CD4-positive, alpha-beta T cell treated with Interleukin-4 for 4 hours (primary cell): ENCODE measurements at places on chromosomes 13 and 19.

DNA sequence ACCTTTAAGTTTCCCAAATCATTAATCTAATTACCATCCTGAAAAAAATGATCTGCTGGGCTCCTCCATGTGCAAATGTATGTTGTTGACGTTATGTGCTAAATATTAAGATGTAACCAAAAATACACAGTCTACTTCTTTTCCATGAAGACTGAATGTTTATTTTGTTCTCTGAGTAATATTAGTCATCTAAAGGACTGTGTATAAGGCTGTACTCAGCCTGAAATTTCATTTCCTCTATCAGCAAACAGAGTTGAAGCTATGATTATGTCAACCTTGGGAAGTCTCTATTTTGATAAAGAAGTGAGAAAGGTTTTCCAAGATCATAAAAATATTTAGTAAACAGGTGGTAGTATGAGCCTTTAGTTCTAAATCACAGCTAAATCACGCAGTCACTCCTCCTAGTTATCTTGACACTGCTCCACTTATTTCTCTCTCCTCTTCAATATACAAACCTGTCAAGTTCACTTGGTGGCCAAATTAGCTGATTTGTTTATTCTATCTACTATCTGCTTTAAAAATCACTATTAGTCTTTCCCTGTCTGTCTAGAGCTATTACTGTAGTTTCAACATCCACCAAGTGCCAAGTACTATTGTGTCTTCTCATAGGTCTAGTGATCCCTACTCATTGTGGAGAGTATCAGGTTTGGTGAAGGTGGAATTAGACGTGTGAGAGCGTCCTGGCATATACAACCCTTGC is 211.7 kb upstream of the STARD13 start:
- DNase-seq, result no peak

DNA sequence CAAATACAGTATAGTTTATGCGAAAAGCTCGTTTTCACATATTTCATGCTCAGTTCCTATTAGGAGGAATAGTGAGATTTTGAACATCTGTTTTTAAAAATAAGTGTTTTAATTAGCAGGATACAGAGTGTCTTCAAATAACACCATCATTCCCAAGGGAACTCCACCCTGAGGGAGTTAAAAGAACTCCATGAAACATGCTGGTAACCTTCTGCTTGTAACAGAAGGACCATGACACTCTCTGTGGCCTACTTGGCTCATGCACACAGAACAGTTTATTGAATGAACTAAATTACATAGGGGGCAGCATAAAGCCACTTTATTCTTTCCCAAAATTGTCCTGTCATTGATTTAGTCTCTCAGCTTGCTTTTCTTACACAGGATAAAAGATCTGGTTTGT is 809.5 kb upstream of the SLITRK6 start:
- no peak for DNase-seq

GRCh38 chr19:16645140-16645539 is 14.8 kb downstream of the SMIM7 start:
- DNase-seq, result no peak

GRCh38 chr13:70959035-70959775 is 851.0 kb upstream of the KLHL1 start:
- no peak for DNase-seq

DNA sequence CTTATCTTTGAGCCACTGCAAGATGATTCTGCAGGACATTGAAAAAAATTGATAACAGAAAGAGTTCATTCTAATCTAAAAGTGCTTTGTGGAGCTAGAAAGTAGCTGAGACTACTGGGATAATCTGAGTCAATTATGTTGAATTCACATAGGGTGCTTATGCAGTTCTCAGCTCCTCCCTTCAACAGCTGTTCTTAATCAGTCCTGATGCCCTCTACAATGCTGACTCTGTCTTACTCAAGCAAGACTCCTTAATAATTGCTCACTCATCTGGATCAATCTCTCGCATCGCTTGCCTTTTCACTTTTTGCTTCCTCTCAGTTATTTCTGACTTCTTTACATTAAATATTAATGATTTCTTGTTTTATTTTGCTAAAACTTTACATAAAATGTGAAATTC is 182.1 kb downstream of the PCDH17 start:
- no peak for DNase-seq

DNA sequence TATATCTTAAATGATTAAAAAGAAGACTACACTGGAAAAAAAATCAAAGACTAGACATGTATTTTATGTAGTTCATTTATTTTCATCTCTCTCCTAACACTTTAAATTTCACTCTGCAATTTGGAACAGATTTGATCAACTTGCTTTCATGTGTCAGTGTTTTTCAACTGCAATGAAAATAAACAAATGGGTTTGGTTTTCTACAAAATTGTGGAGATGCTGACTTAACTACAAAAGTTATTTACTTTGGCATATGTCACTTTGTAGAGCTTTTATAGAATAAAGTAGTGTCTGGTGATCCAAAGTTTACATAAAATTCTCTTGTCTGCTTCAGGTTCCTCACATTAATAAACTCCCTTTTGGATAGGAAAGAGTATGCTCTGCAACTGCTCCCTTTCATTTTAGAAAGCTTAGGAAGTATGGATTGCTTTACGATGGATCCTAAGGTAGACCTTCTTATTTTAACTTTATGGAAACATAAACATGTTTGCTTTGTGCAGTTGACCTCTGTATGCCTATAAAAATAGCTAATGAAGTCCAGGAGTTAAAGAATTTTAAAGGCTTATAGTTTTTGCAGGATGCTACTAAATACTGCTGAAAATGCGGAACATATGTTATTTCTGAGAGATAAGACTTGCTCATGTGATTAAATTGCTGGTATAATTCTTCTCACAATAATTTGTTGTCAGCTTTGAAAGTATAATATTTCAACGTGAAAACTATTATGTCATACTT is 815.9 kb downstream of the PCDH9 start:
- no peak for DNase-seq

DNA sequence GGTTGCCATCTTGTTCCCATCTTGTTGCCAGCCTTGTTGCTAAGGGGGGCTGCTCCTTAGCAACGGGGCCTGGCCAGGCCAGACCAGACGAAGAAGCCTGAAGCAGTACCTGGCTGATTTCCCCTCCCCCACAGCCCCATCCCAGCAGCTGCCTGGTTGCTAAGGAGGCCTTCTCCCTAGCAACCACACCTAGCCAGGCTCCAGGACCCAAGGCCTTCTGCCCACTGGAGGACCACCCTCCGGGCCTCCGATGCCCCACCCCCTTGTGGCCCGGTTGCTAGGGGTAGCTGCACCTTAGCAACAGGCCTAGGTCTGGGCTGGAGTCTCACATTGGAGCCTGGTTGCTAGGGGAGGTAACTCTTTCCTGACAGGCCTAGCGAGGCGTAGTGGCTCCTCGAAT is 3.9 kb downstream of the PRRG2 start:
- no peak for DNase-seq

DNA sequence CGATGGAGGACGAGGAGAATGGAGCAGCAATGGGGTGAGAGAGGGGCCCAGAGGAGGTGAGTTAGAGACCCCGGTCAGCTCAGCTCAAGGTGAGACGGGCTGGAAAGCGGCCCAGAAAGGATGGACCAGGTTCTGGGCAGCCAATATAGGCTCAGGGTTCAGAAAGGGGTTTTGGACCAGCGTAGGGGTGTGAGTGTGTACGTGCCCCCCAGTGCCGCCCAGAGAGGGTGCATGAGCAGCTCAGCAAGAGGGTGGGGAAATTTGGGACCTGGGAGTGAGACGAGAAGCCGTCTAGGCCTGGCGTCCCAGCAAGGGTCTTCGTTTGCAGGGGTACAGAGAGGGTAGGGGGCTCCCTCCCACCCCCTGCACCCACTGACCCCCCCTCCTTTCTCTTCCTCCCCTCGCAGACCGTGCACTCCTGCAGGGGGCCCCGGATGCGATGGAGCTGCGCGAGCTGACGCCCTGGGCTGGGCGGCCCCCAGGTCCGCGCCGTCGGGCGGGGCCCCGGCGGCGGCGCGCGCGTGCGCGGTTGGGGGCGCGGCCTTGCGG is 12.1 kb downstream of the FUT6 start:
- no peak for DNase-seq

DNA sequence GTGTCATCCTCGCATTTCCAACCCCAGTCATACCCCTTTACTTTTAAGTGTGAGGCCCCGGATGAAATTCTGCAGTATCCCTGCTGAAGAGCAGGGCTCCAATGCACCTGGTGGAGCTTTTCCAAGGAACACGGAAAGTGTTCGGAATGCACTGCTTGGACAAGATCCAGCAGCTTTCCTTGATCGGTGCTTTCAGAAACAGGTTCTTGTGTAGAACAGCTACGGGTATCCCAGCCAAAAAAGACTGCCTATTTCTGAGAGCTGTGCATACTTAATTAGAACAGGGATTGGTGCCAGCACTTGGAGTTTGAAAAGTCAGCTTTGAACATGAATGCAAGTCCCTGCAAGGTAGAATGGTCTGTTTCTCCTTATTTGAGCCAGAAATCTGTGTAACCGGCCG is 87.2 kb upstream of the C1QTNF9B start:
- no peak for DNase-seq

DNA sequence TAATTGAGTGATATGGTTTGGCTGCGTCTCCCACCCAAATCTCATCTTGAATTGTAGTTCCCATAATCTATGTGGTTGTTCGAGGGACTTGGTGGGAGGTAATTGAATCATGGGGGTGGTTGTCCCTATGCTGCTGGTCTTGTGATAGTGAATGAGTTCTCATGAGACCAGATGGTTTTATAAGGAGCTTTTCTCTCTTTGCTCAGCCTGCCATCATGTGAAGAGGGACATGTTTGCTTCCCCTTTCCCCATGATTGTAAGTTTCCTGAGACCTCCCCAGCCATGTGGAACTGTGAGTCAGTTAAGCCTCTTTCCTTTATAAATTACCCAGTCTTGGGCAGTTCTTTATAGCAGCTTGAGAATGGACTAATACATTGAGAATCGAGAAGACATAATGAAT is 480.1 kb downstream of the GPC5 start:
- DNase-seq, result no peak

- no peak for DNase-seq
Observed at GRCh38 chr13:45206340-45206739, 5.5 kb upstream of the KCTD4 start.

DNA sequence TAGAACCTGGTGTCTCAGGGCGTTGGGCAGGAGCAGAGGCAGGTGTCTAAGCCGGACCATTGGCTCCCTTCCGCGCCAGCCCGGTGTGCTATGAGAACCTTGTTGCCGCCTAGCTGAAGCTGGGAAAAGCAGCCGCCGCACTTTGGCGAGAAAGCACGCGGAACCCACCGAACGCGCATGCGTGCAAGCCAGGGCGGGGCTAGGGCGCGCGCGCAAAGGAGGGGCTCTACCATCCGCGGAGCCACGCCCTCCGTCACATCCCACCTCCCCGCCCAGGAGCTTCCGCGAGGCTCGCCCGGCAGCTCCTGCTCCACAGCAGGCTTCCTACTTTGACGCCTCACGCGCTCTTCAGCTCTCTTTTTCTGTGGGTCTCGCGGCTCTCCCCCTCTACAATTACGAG is 51.3 kb downstream of the WDR87 start:
- DNase-seq, result no peak

GRCh38 chr13:87669379-87669978 is 1.7 kb upstream of the SLITRK5 start:
- no peak for DNase-seq

DNA sequence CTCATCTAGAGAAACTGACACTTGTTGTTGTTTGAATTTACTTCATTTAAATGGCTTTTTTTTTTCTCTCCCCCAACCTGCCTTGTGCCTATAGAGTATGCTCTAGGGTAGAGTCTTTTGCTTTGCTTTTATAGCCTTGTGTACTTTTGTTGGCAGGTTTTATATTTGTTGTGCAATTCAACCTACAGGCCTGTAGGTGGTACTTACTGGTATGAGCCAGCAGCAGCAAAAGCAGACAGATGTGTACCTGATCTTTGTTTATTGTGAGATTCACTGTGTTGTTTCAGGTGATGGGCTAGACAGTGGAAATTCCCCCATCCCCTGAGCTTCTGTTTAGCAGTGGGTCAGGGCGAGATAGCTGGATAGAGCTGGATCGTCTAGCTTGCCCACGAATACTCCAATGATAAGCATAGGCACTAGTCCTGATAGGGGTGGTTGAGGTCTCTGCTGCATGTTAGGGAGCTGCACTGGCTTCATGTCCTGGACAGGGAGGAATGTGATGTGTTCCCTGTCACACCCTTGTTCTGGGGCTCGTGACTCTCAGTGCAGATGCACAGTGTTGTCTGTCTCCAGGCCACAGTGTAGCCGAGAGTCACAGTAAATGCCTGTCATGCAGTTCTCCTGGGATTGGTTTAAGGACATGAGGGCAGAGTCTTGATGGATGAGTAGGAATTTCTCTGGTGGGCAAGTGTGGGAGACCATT is 21.3 kb downstream of the DNAJC3 start:
- no peak for DNase-seq

DNA sequence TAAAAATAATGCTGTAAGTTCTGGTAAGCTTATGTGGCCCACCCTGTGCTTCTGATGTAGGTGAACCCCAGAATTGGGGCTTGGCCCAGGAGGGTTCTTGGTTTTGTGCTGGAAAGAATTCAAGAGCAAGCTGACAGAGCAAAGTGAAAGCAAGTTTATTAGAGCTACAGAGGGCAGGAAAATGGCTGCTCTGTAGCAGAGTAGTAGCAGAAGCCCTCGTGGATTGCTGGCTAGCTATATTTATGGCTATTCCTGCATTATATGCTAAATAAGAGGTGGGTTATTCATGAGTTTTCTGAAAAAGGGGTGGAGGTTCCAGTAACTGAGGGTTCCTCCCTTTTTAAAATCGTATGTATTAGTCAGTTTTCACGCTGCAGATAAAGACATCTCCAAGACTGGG is 20.6 kb upstream of the ZNF599 start:
- no peak for DNase-seq

- no peak for DNase-seq
Observed at GRCh38 chr13:101681834-101682233, 229.4 kb downstream of the ITGBL1 start.

DNA sequence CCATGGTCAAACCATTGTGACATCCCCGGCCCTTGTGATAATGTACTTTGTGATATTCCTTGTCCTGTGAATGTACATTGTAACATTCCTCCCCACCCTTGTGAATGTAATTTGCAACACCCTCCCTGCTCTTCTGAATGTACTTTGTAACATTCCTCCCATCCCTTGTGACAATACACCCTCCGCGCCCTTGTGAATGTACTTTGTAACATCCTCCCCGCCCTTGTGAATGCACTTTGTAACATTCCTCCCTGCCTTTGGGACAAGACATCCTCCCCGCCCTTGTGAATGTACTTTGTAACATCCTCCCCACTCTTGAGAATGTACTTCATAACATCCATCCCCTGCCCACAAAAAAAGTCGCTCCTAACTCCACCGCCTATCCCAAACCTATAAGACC is 17.1 kb downstream of the ZNF846 start:
- DNase-seq, result no peak

DNA sequence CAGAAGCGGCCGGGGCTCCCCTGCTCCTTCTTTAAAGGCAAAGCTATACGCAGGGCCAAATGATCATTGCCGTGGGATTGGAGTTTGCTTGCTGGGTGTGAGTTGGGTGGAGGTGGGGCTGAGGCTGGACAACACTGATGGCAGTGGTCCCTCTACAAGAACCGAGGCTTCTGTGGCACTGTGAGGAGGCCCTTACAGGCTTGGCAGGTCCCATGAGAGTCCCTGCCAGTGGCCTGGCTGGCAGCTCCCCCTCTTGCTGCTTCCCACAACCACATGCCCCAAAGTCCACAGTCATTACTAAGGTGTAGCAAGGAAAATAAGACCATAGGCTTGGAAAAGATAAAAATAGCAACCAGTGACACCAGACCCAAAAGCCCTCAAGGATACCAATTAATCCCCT is 98.4 kb downstream of the ANKRD10 start:
- no peak for DNase-seq

GRCh38 chr19:53772943-53773342 is 51.2 kb downstream of the NLRP12 start:
- DNase-seq, result peak; percentile 50

- DNase-seq, result no peak
Observed at GRCh38 chr19:13013649-13014048, 18.4 kb downstream of the NFIX start.

GRCh38 chr13:69319656-69320055 is 788.0 kb upstream of the ATXN8OS start:
- DNase-seq, result no peak
